ENCODE measurements at places on chromosomes 2 and 18. TPM values are rescaled to one million over a fixed set of nuclear protein-coding genes. Genes with fewer than 3 reads are reported as not detected.

MALL gene
- 442 TPM for total RNA-seq

MYO7B gene
- total RNA-seq: not detected

ZNF514 gene
- 16.1 TPM for total RNA-seq

HOXD8 gene
- 0.45 TPM for total RNA-seq

BCL2 gene
- total RNA-seq: 4.2 TPM

RNF125 gene
- 0.65 TPM for total RNA-seq

SPC25 gene
- not detected for total RNA-seq

GPR35 gene
- total RNA-seq: 0.09 TPM

FAM110C gene
- not detected for total RNA-seq

SCLY gene
- 2.6 TPM for total RNA-seq

KCNG2 gene
- not detected for total RNA-seq

NYAP2 gene
- not detected for total RNA-seq

CDH20 gene
- 0.09 TPM for total RNA-seq

AMER3 gene
- not detected for total RNA-seq

PFN4 gene
- total RNA-seq: 1.7 TPM

DCDC2C gene
- total RNA-seq: not detected

B3GNT7 gene
- total RNA-seq: 0.27 TPM

MBOAT2 gene
- total RNA-seq: 18.1 TPM

SAP130 gene
- total RNA-seq: 3.5 TPM

GKN2 gene
- not detected for total RNA-seq

GAL3ST2 gene
- 0.25 TPM for total RNA-seq

CLEC4F gene
- not detected for total RNA-seq

GAREM1 gene
- total RNA-seq: 5.5 TPM

ABHD1 gene
- 0.09 TPM for total RNA-seq

TEKT4 gene
- not detected for total RNA-seq

C2orf15 gene
- total RNA-seq: not detected

SIGLEC15 gene
- total RNA-seq: 8.4 TPM

IL36RN gene
- total RNA-seq: not detected

STARD6 gene
- not detected for total RNA-seq

FLACC1 gene
- total RNA-seq: 1.2 TPM

SCN2A gene
- 18.5 TPM for total RNA-seq

SF3B1 gene
- 243 TPM for total RNA-seq

C2orf78 gene
- total RNA-seq: not detected

PID1 gene
- total RNA-seq: 13.0 TPM

SGPP2 gene
- total RNA-seq: not detected

SLC20A1 gene
- total RNA-seq: 127 TPM

NAT8 gene
- total RNA-seq: not detected

WNT10A gene
- total RNA-seq: not detected

CRACDL gene
- not detected for total RNA-seq

NOSTRIN gene
- 0.81 TPM for total RNA-seq

ICOS gene
- total RNA-seq: not detected

KCNE4 gene
- 22.2 TPM for total RNA-seq

DNAJC27 gene
- total RNA-seq: 3.8 TPM

RUFY4 gene
- total RNA-seq: not detected

CELF4 gene
- total RNA-seq: not detected
